ENCODE measurements at places on chromosomes 6 and 20.

- H3K4me1 ChIP-seq: peaks cover 20% of the 10 kb centered on the region
- DNase-seq: no peak
- no peak overlapping the region for H3K27ac ChIP-seq
- H3K4me3 ChIP-seq: no peak overlapping the region
Observed at GRCh38 chr6:125656287-125656870, 93.1 kb upstream of the HEY2 start.

- H3K27ac ChIP-seq: no peak overlapping the region
- H3K36me3 ChIP-seq: no peaks in the 10 kb centered on the region
- H3K27me3 ChIP-seq: peaks cover 67% of the 10 kb centered on the region
- no peaks in the 10 kb centered on the region for H3K4me1 ChIP-seq
- DNase-seq: no peak
- no peak overlapping the region for H3K4me3 ChIP-seq
Observed at GRCh38 chr20:46905364-46906125, 10.9 kb downstream of the EYA2 start.

DNA sequence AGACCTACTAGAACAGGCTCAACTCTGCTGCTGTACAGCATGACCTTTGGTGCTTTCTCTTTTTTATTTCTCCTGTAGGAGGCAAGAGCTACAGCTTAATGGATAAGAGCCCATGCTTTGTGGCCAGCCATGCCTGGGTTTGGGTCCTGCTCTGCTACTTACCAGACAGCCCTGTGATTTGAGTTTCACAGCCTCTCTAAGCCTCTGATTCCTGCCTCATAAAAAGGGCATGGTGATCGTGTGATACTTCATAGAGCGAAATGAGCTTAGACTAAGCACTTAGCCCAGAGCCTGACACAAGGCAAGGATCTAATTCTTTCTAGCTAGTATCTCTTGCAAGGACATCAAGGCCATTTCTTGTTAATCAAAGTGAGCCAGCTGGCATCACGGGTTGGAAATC lies 19.3 kb upstream of the PDE7B start:
- no peaks in the 10 kb centered on the region for H3K27me3 ChIP-seq
- no peaks in the 10 kb centered on the region for H3K36me3 ChIP-seq
- DNase-seq: no peak

DNA sequence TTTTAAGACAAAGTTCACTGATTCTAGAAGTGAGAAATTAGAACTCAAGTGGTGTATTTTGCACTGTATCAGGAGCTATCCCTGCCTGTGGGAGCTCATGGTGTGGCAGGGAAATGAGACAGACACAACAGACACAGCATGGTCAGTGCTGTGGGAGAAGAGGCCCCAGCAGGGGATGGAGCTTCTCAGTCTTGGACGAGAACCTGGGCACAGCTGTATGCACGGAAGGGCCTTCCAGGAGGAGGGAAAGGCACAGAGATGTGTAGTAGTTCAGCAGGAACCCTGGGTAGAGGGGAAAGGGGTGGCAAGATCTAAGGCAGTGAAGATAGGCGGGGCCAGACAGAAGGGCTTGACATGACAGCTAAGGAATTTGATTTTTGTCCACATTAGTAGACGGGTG lies 48.8 kb upstream of the KIF25 start:
- DNase-seq: no peak
- H3K4me1 ChIP-seq: peaks cover 1% of the 10 kb centered on the region
- no peak overlapping the region for H3K27ac ChIP-seq
- no peaks in the 10 kb centered on the region for H3K27me3 ChIP-seq
- no peak overlapping the region for H3K4me3 ChIP-seq
- H3K36me3 ChIP-seq: peaks cover 55% of the 10 kb centered on the region

GRCh38 chr6:107818272-107818671 lies 5.8 kb downstream of the SCML4 start:
- H3K4me3 ChIP-seq: no peak overlapping the region
- H3K36me3 ChIP-seq: no peaks in the 10 kb centered on the region
- no peak overlapping the region for H3K27ac ChIP-seq
- DNase-seq: no peak
- H3K4me1 ChIP-seq: peaks cover 45% of the 10 kb centered on the region

- no peak overlapping the region for H3K4me3 ChIP-seq
- DNase-seq: no peak
- no peak overlapping the region for H3K27ac ChIP-seq
- H3K36me3 ChIP-seq: no peaks in the 10 kb centered on the region
- H3K4me1 ChIP-seq: peaks cover 18% of the 10 kb centered on the region
Observed at GRCh38 chr20:25626779-25627178, 3.0 kb upstream of the NANP start.

- no peaks in the 10 kb centered on the region for H3K36me3 ChIP-seq
- peaks cover 36% of the 10 kb centered on the region for H3K4me1 ChIP-seq
- H3K4me3 ChIP-seq: no peak overlapping the region
- peak overlapping the region; percentile 36 for H3K27ac ChIP-seq
- DNase-seq: no peak
- no peaks in the 10 kb centered on the region for H3K27me3 ChIP-seq
Observed at GRCh38 chr20:10679269-10679668, 5.5 kb upstream of the JAG1 start.

DNA sequence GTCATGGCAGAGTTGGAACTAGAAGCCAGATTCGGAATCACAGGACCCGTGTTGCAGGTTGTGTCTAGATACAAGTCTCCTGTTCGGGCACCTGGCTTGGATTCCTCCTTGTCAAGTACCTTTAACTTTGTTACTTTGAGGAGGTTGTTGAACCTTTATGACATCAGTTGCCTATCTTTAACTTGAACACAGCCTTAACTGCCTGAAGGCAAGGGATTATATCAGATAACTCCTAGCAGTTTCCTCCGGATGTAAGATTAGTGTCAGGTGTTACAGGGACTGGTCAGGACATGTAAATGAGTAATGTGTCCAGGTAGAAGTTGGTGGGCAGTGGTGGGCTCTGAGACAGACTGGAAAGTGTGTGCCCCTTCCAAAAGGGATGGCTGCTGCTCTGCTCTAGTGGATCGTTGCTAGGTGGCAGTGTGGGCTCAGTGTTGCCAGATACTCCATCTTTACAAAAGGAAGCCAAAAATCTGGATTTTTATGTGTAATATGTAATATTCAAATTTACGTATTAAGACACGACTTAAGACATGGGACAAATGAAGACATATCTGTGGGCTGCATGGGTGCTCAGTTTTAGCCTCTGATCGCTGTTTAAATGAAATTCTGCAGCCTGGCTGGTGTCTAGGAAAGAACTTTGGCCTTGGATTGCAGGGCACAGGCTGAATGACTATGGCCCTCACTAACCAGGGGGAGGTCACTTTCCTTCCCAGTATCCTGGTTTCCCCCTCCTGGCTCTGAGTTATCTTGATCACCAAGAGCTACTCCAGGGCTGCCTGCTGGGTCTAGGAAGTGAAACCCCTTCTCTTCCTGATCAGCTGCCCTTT lies 27.1 kb downstream of the CHMP4B start:
- peaks cover 11% of the 10 kb centered on the region for H3K36me3 ChIP-seq
- peaks cover 14% of the 10 kb centered on the region for H3K4me1 ChIP-seq
- no peaks in the 10 kb centered on the region for H3K27me3 ChIP-seq
- no peak overlapping the region for H3K4me3 ChIP-seq
- no peak overlapping the region for H3K27ac ChIP-seq

DNA sequence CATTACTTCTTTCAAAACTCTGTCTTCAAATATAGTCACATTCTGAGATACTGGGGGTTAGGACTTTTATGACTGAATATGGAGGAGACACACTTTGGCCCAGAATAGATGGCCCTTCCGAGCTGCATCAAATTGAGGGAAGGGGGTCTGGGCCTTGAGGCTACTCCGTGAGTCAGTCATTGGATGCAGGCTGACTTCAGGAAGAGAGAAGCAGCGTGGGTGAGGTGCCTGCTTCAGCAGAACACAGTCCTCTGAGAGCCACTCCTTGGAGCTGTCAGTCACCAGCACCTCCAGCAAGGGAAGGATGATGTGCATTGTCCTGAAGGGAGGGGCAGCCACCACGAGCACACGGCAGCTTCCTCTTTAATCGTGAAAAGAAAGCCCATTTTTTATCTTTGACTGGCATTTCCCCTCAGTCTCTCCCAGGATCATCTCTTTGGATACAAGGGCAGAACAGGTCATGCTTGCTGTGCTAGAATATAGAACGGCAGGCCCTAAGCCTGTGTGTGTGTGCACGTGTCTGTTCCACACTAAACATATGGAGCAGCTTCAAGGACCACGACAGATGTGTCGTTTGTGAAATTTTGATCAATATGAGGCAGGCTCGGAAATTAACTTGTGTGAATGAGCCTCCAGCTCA lies 721.6 kb downstream of the KIF16B start:
- no peaks in the 10 kb centered on the region for H3K4me1 ChIP-seq
- H3K27ac ChIP-seq: no peak overlapping the region
- H3K27me3 ChIP-seq: no peaks in the 10 kb centered on the region
- no peaks in the 10 kb centered on the region for H3K36me3 ChIP-seq
- no peak overlapping the region for H3K4me3 ChIP-seq

DNA sequence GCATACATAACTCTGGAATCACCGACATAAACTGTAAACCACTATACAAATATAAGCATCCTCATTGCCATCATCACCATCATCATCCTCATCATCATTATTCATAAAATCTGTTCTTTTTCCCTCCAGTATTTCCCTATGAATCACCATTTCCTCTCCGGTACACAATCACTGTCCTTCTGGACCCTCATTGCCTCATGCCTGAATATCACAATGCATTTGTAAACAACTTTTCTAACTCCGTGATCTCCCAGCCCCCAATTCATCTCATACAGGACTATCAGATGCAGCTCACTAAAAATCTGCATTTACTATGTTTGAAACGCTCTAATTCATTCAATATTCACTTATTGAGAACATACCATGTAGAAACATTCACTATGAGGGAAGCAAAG lies 339.7 kb downstream of the TBC1D32 start:
- no peak for DNase-seq
- peaks cover 9% of the 10 kb centered on the region for H3K27me3 ChIP-seq
- no peak overlapping the region for H3K27ac ChIP-seq
- H3K36me3 ChIP-seq: no peaks in the 10 kb centered on the region
- H3K4me1 ChIP-seq: no peaks in the 10 kb centered on the region

- no peaks in the 10 kb centered on the region for H3K4me1 ChIP-seq
- no peak overlapping the region for H3K4me3 ChIP-seq
- no peak for DNase-seq
- H3K27me3 ChIP-seq: peaks cover 14% of the 10 kb centered on the region
Observed at GRCh38 chr20:13250251-13250650, 29.2 kb downstream of the ISM1 start.

DNA sequence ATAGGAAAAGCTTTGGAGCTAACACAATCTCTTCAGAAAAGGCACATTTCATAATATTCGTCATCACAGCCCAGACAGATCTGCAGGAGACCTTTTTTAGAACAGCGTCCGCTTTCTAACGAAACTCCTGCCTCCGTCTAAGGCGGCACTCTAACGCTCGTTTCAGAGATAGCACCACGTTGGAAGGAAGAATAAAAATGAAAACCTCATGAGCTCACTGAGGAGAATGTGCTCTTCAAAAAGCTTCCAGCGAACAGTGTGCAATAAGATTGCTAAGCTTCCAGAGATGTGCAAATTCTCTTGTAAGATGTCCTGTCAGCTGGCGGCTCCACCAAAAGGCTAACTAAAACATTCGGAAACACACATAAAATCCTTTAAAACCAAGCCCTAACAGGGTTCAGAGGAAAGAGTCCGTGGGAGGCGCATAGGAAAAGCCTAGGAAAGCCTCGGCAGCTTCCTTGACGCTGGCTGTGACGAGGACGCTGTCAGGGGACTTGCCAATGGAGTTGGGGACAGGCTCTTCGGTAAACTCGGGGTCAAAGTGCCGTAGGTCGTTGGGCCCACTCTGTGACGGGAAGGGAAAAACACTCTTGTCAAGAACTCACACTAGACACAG lies 117.6 kb upstream of the SLC2A12 start:
- peak overlapping the region; percentile 98 for H3K4me3 ChIP-seq
- H3K4me1 ChIP-seq: peaks cover 44% of the 10 kb centered on the region
- no peak for DNase-seq
- peaks cover 62% of the 10 kb centered on the region for H3K36me3 ChIP-seq

DNA sequence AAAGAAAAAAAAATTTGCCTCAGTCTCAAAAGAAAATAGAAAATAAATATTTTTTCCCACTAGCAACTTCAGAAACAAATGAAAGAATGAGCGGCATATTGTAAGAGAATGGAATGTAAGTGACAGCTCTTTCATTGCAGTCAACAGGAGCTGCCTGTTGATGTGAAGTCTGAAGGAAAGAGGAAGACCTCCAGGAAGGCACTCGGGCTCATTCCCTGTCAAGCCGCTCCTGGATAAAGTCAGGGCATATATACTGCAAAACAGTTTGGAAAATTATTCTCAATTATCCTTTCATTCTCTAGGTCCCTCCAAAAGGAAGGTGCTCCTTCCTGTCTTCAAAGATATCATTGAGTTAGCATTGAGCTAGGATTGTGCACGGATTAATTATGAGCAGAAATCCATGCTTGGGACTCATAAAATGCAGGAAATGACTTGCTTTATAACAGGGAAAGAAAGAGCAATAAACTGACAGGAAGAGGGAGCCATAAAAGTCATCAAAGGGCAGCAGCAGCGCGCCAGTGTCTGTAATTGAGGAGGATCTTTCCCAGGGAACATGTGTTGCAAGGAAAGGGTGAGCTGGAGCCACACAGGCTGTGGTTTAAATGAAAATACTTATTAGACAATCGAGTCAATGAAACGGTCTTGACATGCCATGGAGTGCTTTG lies 218.2 kb downstream of the C6orf118 start:
- DNase-seq: no peak
- no peaks in the 10 kb centered on the region for H3K36me3 ChIP-seq
- no peak overlapping the region for H3K27ac ChIP-seq
- H3K4me3 ChIP-seq: no peak overlapping the region
- H3K27me3 ChIP-seq: no peaks in the 10 kb centered on the region

DNA sequence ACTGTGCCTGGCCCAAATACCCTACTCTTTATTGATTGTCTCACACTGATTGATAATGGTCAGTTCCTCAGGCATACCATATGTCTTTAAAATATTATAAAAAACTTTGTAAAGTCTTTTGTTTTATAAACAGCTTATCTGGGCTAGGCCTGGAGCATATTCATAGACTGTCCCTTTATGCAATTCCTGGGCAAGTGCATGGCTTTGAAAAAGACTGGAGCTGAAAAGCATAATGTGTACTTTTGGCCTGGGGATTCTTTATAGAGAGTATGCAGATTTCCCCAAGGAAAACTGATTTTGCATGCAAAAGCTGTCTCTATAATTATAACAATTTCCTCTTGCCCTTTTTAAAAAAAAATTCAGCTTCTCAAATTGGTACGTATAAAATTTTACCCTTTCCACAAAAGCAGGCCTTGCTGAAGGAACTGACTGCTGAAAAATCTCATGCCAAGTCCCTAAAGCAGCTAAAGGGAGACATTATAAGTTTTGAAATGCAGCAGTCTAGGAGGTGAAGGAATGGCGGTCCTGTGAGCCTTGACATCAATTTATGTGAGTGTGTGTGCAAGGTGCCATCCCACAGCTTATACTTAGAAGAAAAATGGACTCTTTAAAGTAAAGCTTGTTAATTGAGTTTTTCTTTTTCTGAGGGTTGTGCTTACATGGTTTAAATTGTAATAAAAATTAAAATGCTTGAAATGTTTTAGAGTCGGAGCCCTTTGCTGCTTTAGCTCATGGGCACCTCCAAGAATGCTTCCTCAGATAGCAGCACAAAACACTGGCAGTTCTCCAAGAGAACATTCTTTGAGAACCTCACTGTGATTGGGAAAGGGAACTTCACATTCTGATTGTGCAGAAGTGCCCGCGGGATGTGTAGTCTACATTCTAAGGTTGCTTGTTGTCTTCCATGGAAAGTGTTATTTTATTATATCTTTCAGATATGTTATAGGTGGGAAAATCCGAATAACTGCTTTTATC lies 43.9 kb downstream of the PLCB4 start:
- H3K4me3 ChIP-seq: no peak overlapping the region
- H3K27ac ChIP-seq: no peak overlapping the region
- H3K4me1 ChIP-seq: peaks cover 27% of the 10 kb centered on the region
- no peaks in the 10 kb centered on the region for H3K36me3 ChIP-seq
- H3K27me3 ChIP-seq: no peaks in the 10 kb centered on the region
- DNase-seq: no peak

Data from osteocyte (in vitro differentiated cells).